ENCODE measurements at places on chromosomes 7 and 10.
A peak's percentile ranks its signal among the peaks of the same experiment; 100 is the strongest.

- DNase-seq, result no peak
Measured at GRCh38 chr10:17682236-17682946, 38.4 kb downstream of the STAM start.

- peak; percentile 78 for DNase-seq
Measured at GRCh38 chr10:17023386-17024298, 106.0 kb downstream of the CUBN start.

DNA sequence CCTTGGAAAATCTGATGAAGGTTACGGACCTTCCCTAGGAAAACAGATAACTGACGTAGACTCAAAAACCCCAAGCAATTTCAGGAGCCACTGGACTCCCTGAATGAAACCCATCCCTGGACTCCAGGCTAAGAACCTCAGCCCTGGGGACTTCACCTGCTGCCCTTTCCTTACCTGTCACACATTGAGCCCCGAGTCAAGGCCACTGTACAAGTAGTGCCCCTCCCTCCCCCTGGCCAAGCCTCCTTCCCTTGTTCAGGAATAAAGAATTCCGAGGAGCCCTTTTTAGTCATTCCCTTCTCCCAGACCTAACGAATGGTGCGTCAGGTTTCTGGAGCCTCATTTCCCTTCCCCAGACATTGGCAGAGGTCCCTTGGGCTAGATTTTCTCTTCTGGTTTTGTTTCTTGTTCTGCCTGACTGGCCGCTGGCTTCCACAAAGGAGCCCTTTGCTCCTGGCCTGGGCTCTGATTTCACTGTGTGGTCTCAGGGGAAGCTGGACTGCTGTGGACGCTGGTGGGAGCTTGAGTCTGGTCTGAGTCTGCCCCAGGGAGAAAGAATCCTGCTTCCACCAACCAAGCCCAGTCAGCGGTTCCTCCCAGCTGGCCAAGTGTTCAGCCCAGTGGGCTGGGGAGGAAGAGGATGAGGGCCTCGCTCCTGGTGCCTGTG, 31.7 kb downstream of the ZNF775 start:
- DNase-seq, result no peak

DNA sequence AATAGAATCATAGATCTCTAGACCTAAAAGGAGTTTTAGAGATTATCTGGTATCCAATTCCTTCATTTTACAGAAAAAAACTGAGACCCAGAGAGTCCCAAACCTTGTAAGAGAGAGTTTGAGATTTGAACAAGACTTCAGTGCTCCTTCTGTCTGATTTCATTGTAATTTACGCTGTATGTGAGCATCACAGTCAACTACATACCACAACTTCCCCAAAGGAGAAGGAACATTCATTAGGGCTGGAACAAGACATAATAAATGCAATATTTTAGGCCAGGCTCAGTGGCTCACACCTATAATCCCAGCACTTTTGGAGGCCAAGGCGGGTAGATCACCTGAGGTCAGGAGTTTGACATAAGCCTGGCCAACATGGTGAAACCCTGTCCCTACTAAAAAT, 17.3 kb upstream of the PRKAR2B start:
- no peak for DNase-seq

DNA sequence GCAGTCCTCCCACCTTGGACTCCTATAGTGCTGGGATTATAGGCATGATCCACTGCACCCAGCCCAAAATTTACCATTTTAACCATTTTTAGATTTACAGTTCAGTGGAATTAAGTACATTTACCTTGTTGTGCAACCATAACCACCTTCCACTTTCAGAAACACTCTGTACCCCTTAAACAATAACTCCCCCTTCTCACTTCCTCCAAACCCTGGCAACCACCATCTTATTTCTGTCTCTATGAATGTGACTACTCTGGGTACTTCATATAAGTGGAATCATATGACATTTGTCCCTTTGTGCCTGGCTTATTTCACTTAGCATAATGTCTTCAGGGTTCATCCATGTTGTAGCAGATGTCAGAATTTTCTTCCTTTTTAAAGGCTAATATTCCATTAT, 33.6 kb downstream of the SUFU start:
- no peak for DNase-seq

DNA sequence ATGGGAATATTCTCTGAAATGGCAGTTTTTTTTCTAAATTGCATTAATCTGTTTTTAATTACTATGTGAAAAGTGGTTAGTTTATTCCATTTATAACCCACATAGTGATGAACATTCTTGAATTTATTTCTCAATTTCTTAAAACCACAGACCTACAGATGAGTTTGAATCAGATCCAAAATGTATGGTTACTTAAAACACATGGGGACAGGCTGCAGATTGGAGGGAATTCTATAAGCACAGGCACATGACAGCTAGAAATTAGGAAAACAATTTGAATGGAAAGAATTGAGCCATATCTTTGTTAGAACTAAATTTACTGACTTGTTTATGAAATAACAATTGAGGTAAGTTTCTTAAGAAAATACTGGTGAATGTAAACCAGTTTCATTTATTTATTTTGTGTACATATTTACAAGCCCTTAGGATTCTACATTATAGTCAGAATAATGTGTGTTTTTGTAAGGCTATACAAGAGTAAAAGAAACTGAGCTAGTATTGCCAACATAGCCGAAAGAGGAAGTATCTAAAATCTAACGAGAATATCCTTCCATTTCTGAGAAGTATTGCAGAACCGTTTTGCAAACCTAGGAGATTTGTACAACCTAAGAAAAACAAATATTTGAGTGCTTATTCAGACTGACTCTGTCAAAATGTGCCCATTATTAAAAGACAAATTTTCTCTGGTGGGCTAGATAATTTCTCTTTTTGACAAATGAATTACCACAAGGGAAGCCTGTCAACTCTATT, 434.3 kb upstream of the SEMA3D start:
- DNase-seq, result no peak

- DNase-seq, result no peak
Measured at GRCh38 chr10:124595143-124595883, 133.7 kb downstream of the LHPP start.

- no peak for DNase-seq
Measured at GRCh38 chr7:29976673-29977415, 12.8 kb downstream of the SCRN1 start.

DNA sequence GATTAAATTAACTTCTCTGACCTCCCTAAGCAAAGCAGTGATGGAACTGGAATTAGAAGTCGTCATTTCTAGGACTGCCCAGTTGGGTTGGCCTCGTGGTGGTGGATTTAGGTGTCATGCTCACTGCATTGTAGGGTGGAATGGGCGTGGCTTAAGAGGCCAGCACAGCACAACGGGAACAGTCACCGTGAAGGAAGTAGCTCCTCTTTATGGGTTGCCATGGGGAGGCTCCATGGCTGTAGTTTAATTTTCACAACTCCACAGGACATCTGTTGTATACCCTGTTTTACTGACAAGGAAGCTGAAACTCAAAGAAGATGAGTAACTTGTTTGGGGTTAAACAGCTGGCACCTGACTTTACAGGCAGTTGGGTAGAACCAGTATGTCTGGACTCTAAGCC, 208.3 kb downstream of the CELF2 start:
- peak; percentile 77 for DNase-seq

- DNase-seq, result no peak
Measured at GRCh38 chr7:26311798-26312197, 20.1 kb downstream of the SNX10 start.

GRCh38 chr10:53209944-53210611, 437.5 kb upstream of the MBL2 start:
- no peak for DNase-seq

GRCh38 chr10:32943395-32943794, 14.6 kb downstream of the ITGB1 start:
- DNase-seq, result no peak

- DNase-seq, result no peak
Measured at GRCh38 chr7:134186027-134186426, 58.9 kb downstream of the LRGUK start.

GRCh38 chr10:32374605-32375004, 27.6 kb upstream of the EPC1 start:
- no peak for DNase-seq

DNA sequence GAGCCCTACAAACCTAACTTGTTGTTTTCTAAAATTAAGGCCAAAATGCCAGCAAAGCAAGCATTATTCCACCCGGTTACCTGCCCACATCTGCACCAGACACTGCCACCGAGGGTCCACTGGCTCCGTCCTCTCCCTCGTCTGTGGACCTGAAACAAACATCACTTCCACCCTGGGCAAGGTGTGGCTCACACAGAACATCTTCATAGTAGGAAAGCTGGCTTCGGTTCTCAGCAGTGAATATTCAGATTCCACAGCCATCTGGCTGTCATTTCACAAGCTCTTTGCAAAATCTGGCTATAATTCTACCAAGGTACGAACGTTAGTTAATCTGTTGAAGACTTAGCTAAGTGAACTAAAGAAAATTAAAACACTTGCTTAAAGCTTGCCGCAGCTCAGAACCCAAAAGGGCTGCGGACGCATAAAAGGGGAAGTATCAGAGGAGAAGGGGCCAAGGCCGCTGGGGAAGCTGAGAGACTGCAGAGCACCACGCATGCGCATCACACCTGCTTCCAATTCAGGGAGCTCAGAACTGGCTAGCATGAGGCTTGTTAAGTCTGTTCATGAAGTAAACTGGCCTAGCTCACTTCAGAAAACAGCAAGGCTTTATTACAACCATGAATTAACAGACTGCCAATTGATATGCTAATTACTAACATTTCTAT, 46.1 kb downstream of the PTPRN2 start:
- DNase-seq, result peak; percentile 36

DNA sequence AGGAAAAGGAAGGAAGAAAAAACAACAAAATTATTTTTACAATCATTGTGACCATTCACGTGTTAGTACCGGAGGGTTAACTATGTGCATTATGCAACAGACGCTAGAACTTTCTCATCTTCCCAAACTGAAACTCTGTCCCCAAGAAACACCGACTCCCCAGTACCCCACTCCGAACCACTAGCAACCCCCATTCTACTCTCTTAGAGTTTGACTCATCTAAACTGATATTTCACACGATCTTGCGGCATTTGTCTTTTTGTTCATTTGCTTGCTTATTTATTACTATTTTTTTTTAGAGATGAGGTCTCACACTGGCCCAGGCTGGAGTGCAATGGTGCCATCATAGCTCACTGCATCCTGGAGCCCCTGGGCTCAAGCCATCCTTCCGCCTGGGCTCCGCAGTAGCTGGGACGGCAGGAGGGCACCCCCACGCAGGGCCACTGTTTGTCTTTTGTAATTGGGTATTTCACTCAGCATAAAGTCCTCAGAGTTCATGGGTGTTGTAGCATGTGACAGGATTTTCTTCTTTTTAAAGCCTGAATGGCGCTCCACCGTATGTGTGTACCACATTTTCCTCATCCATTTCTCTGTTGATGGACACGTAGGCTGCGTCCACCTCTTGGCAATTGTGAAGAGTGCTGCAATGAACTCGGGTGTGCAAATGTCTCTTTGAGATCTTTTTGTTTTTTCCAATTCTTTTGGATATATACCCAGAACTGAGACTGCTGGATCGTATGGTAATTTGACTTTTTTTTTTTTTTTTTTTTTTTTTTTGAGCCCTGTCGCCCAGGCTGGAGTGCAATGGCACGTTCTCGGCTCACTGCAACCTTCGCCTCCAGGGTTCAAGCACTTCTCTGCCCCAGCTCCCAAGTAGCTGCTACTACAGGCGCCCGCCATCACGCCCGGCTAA, 9.5 kb downstream of the MNX1 start:
- DNase-seq, result no peak

DNA sequence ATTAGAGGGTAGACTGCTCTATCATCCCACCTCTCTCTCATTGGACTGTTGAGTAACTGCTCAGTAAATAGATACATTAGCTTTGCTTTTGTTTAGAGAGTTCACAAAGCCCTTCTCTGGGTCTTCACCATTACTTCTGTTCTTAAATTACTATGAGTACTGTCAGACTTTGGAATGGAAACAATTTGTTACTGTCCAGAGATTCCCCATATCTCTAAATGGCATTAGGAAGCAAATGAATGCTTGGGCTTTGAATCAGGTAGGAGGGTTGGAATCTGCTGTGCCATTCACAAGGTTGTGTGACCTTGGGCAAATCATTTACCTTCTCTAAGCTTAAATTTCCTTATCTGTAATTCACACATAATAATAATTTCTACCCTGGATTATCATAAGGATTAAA, 541.0 kb upstream of the FZD8 start:
- DNase-seq, result no peak

- no peak for DNase-seq
Measured at GRCh38 chr10:17062955-17063484, 66.6 kb downstream of the CUBN start.

DNA sequence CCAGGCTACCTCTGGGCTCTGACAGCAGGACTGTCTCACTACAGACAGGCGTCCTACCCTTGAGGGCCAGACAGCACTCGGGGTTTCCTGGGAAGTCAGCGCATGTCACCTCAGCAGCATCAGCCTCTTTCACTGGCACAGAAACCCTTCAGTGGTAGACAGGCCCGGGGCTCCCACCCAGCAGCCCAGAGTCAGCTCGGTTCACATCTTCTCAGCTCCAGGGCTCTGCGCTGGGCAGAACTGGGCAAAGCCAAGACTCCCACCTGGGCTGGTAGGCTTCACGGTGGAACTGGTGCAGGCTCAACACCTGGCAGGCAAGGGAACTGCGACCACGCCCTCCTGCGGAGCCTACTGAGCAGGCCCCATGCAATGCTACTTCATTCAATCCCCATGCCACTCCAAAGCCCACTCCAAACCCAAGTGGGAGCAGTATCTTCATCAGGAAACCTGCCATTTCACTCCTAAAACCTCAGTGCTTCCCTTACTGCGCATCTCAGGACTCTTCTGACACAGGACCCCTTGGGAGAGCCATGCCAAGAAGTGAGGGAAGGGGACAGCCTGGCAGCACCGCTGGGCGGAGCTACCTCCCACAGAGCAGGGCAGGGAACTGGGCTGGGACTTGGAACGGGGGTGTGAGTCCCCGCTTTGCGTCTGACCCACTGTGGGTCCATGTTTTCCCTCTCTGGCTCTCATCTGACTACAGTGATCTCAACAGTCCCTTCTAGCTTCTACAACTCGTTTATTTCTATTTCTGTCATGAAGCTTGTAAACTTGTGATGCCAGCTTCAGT, 60.4 kb downstream of the SCRN1 start:
- no peak for DNase-seq

GRCh38 chr7:94697035-94697974, 41.4 kb upstream of the SGCE start:
- no peak for DNase-seq

GRCh38 chr7:74387606-74388005, 66.1 kb upstream of the GTF2IRD1 start:
- no peak for DNase-seq

DNA sequence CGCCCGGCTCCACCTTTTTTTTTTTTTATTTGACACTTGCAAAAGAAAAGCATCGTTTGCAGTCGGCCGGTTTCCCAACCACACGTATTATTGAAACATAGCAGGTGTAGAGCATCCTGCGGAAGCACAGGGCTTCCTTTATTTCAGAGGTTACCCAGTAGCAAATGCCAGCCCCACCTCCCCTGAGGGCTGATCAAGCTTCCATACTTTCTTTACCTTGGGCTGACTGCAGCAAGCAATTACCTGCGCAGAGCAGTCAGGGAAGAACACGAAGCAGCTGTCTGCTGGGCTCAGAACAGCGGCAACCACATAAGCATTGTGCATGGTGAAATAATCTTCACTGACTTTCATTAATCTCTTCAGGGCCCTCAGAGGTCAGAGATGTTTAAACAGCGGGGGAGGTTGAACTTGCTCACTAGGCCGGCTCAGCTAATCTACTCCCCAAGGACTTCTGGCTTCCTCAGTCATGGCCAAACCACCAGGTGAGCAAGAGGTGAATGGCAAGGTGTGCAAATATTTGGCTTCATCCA, 784.7 kb upstream of the AUTS2 start:
- no peak for DNase-seq
